ENCODE measurements at places on chromosomes 4 and X. TPM values are rescaled to one million over a fixed set of nuclear protein-coding genes. Genes with fewer than 3 reads are reported as not detected.

The ATOH1 gene
- total RNA-seq, result not detected

The LEF1 gene
- 0.11 TPM for total RNA-seq

The PLAC8 gene
- total RNA-seq, result 1.2 TPM

The TGIF2LX gene
- total RNA-seq, result not detected

The BEND2 gene
- total RNA-seq, result not detected

The GUCY1A1 gene
- not detected for total RNA-seq

The CENPVL1 gene
- total RNA-seq, result not detected

The ADH1B gene
- total RNA-seq, result not detected

The CXCR3 gene
- total RNA-seq, result 0.07 TPM

The FAAH2 gene
- total RNA-seq, result 0.54 TPM

The TMPRSS11F gene
- total RNA-seq, result not detected

The SPANXD gene
- not detected for total RNA-seq

The SLITRK4 gene
- not detected for total RNA-seq

The SYTL4 gene
- total RNA-seq, result 2.5 TPM

The CDKL2 gene
- total RNA-seq, result 0.53 TPM

All from A549 treated with AZD2906 at 1 μM for 4 hours (cell line).